ENCODE measurements at places on chromosomes 2 and 18. TPM values are rescaled to one million over a fixed set of nuclear protein-coding genes. Genes with fewer than 3 reads are reported as not detected.

- DNase-seq, result no peak
Measured at GRCh38 chr18:12933327-12933726, 14.5 kb upstream of the SEH1L start.

DNA sequence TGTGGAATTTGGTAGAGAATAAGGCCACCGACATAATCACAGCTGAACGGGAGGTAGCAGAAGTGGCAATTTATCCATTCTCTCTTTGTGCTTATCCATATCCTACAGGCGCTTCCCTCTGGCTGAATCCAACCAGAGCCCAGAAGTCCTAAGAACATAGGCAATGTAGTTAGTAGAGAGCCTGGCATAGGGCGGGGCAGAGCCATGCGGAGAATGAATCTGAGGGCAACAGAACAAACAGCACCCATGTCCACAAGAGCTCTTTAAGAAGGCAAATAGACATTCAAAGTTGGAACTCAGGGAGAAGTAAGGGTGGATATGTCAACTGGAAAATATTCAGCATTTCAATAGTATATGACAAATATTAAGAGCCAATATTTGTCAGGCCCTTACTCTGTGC is 305.9 kb upstream of the VWC2L start:
- DNase-seq, result no peak

DNA sequence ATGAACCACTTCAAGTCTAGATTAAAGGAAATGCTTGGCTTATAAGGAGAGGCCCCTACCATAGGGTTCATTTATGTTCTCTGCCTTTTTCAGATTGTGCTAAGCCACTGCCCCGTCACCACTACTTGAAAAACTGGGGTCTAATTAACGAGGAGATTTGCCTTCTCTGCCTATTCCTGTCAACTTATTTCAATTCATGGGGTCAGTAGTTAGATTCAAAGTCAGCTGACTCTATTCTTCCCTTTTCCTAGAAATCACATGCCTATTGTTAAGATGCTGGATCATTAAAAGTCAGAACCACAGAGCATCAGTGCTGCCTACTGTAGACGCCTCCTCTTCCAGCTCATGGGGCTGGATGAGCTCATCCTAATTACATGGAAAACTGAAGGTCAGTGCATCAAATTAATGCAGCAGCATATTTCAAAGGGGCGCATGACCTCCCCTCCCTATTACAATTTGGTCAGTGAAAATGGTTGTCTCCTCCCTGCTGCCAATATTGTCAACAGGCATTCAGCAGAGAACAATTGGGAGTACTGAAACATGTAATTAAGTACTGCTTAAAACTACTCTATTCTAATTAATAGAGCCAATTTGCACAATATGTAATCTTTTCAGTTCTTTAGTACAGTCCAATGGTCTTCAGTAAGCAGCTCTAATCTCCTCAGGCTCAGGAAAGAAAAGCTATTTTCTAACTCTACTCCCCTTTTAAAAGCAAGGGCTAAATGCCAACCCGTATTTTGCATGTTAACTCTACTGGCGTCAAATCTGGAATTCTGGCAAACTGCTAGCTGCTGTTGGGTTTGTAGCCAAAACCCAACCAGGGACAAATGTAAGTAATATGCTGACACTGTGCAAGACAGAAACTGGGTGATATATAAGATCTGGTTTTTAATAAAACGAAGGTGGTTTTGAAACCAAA is 117.4 kb upstream of the ITGB6 start:
- no peak for DNase-seq

DNA sequence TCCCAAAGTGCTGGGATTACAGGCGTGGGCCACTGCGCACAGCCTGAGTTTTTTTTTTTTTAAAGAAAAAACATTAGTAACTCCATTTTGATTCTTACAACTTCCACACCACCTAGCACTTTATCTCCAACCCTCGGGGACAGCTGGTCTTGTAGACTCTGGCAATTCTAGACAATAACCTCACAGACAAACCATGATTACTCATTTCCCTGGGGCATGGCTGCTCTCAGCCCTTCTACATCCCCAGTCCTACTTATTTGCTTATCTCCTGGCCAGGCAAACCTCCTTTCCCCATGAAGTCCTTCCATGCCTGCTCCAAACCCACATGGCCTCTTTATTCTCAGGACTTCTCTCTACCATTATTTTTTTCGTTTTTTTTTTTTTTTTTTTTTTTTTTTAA is 91.1 kb downstream of the ACTR3 start:
- no peak for DNase-seq

DNA sequence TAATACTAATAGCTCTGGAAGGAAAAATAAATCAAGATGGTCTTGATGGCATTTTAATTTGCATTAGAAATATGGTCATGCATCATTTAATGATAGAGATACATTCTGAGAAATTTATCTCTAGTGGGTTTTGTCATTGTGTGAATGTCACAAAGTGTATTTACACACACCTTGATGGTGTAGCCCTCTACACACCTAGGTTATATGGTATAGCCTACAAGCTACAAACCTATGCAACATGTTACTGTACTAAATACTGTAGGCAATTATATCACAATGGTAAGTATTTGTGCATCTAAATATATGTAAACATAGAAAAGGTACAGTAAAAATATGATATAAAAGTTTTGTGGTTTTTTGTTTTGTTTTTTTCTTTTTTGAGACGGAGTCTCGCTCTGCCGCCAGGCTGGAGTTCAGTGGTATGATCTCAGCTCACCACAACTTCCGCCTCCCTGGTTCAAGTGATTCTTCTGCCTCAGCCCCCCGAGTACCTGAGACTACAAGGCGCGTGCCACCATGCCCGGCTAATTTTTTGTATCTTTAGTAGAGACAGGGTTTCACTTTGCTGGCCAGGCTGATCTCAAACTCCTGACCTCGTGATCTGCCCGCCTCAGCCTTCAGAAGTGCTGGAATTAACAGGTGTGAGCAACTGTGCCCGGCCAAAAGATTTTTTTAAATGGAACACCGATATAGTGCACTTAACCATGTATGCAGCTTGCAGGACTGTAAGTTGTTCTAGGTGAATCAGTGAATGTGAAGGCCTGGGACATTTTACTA is 83.7 kb upstream of the UBXN4 start:
- DNase-seq, result no peak

GRCh38 chr2:150271952-150272802 is 215.3 kb downstream of the RND3 start:
- DNase-seq, result no peak

- no peak for DNase-seq
Measured at GRCh38 chr2:11750422-11750821, 4.0 kb downstream of the LPIN1 start.

DNA sequence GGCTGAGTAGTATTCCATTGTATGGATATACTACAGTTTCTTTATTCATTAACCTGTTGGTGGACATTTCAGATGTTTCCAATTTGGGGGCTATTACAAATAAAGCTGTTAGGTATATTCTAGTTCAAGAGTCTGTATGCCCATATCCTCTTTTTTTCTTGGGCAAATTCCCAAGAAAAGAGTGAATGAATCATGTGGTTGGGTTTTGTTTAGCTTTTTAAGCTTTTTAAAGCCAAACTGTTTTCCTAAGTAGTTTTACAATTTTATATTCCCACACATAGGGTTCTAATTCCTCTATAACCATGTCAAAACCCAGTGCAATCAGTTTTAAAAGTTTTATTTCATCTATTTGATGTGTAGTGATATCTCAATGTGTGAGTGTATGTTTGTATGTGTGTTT is 44.9 kb upstream of the BAZ2B start:
- DNase-seq, result no peak

The DRC1 gene
- total RNA-seq, result not detected

- DNase-seq, result no peak
Measured at GRCh38 chr2:107669335-107669734, 157.4 kb upstream of the RGPD4 start.

- no peak for DNase-seq
Measured at GRCh38 chr2:69733342-69734034, 8.4 kb upstream of the ANXA4 start.

The LHCGR gene
- total RNA-seq, result not detected

DNA sequence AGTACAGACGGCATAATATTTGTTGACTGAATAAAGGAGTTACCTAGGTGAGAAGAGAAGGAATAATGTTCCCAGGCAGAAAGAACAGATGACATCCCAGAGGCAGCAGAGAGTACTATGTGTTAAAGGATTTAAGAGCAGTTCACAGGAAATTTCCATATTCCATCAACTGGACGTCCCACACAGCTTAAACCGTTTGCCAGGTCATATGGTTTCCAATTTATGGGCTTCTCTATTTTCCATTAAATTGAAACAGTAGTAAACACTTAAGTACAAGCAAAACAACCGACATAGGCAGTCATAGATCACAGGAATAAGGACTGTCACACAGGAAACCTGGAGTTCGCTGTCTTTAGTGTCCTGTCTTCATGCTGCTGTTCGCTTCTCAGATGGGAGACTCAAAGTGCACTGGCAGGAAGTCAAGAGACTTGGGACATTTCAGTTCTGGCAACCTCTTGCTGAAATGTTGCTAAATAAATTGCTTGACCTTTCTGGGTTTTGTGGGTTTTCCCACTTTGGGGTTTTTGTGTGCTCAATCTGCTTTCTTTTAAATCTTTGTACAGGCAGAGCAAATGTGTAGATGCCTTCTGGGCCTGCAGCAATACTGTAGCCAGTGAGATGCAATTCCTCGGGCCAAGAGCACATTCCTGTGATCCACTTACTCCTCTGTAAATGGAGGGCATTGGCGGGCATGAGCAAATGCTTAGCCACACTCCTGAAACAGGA is 5.8 kb upstream of the PIEZO2 start:
- DNase-seq, result no peak

DNA sequence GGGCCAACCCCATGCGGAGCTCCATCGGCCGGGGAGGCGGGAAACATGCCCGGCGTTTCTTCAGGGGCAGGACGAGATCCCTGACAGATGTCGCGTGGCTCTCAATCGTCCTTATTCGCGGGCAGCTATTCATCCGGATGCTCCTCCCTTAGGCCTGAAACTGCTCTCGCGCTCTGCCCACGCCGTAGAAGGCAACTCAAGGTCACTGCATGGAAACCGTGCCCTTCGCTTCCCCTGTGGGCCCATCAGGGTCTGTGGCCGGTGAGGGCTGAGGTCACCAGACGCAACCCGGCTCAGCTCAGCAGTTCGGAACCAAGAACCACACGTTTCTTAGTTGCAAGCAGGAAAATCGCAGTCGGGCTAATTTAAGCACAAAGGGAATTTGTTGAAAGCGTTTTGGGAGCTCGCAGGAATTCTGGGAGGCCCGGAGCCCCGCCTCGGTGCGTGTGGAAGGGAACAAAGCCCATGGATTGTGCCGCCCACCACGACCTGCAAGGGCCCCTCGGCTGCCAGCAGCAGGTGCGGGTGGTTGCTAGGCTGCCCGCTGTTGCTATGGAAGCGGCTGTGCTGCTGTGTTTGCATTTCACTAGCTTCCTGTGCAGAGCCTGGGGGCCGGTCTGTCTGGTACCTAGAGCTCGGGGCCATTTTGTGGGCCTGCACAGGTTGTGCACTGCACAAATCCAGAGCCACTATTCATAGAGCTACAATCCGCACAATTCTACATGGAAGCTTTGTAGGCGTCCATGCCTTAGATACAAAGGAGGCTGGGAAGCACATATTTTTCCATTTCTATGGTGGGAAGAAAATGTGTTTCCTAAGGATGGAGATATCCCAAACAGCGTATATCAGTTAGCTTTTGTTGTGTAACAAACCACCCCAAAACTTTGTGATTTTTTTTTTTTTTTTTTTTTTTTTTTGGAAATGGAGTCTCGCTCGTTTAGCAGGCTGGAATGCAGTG is 6.0 kb upstream of the ALLC start:
- peak; percentile 65 for DNase-seq

- no peak for DNase-seq
Measured at GRCh38 chr2:109615637-109616144, 1.5 kb downstream of the SOWAHC start.

- no peak for DNase-seq
Measured at GRCh38 chr18:76281565-76281964, 213.5 kb downstream of the ZNF516 start.

The SLC30A3 gene
- 16.9 TPM for total RNA-seq

The APLF gene
- 13.3 TPM for total RNA-seq

DNA sequence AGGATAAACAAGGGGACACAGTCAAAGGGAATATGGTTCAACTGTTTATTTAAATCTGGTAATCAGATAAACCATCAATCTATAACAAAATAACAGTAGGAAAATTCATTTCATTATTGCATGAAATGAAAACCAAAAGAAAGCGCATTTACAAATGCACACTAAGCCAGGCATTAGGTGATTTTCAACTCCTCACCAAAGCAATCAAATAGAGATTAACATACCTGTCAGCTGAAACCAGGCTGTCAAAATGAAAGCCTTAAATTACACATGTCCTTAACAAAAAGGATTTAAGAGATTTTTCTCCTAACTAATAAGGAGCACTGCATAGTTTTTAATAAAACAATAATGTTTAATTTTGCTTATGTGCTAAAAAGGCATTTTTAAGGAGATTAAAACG is 23.0 kb downstream of the STK39 start:
- DNase-seq, result no peak

The C2orf15 gene
- 0.22 TPM for total RNA-seq

DNA sequence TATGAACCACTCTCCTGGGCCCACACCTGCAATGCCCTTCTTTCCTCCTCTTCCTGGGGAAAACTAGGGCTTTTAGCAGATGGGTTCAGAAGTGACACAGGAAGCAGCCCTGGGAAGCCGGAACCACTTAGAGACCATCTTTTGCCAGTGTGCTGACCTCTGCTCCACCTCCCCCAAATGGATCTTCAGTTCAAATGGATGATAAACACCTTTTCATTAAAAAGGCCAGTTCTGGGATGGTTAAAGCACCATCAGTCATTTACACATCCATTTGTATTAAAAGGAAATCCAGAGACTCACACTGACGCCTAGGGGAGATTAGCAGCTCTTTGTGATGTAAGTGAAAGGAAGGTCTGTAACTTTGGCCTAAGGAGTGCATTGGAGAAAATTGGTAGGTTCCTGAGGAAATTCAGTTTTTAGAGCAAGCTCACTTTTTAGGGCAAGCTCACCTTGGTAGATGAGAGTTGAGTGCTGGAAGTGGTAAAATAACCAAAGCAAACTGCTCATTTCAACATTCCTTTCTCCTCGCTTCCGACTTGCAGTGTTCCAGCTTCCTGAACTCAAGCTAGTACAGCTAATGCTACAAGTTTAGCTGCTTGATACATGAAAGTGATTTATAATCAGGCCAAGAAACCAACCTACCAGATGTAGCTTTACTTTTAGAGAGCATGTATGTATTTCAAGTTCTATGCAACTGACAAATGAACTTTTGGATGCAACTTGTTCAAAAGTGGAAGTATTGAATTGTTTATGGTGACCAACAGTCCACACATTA is 47.7 kb downstream of the ACTR2 start:
- peak; percentile 28 for DNase-seq

GRCh38 chr2:237466211-237466610 is 20.8 kb upstream of the MLPH start:
- DNase-seq, result no peak

- DNase-seq, result no peak
Measured at GRCh38 chr2:238926761-238927611, 79.1 kb downstream of the TWIST2 start.

The RAB31 gene
- 44.0 TPM for total RNA-seq
